ENCODE measurements at places on chromosomes 2 and 18. TPM values are rescaled to one million over a fixed set of nuclear protein-coding genes. Genes with fewer than 3 reads are reported as not detected.

Gene PUS10
- total RNA-seq: 11.2 TPM

Gene RAB6C
- not detected for total RNA-seq

DNA sequence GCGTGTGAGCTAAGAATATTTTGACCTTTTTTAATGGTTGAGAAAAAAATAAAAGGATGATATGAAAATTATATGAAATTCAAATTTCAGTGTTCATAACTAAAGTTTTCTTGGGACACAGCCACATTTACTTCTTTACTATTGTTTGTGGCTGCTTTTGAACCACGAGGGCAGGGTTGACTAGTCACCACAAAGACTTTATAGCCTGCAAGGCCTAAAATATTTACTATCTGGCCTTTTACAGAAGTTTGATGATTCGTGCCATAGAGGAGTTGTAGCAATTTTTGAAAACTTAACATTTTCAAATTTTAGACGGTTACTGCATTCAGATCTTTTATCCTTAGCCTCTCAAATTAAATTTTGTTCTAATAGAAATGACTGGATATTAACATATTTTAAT is 69.9 kb downstream of the LIMS1 start:
- no peak for DNase-seq

GRCh38 chr2:180472133-180472532 is 465.0 kb upstream of the CWC22 start:
- no peak for DNase-seq

DNA sequence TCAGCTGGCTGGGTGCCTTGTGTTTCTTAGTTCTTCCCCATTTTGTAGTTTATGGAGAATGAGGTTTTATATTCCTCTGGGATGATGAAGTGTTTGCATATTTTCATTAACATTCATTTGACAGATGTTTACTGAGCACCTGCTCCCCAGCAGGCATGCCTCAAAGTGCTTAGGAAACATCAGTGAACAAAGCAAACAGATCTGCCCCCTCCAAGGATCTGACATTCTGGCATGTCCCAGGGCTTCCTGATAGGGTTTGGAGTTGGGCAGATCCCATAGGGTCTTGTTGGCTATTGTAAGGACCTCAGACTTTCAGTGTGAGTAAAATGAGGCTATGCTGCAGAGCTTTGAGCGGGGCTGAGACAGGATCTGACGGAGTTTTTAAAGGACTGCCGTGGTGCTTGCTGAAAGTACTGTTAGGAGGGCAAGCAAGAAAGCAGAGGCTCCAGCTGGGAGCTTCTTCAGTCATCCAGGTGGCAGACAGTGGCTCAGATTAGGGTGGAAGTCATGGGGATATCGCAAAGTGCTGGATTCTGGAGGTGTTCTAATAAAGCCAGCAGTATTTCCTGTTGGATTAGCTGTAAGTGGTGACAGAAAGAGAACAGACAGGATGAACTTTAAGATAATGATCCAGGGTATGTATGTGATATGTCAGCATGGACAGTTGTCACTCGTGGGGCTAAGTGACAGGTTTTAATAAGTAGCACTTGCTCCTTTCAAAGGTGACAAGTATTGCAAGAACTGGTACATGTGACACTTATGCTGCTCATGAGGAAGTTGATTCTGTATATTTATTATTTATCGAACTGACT is 11.3 kb upstream of the IAH1 start:
- no peak for DNase-seq

- DNase-seq: peak; percentile 92
These were observed at the start of gene IER3IP1 for GRCh38 chr18:47175898-47176575. Gene IER3IP1 (minus strand): TSS chr18:47176364. CDS start chr18:47176277, 87 bp downstream.

GRCh38 chr2:134368009-134368817 is 114.3 kb downstream of the MGAT5 start:
- no peak for DNase-seq
